ENCODE measurements at places on chromosomes 16 and 17.

DNA sequence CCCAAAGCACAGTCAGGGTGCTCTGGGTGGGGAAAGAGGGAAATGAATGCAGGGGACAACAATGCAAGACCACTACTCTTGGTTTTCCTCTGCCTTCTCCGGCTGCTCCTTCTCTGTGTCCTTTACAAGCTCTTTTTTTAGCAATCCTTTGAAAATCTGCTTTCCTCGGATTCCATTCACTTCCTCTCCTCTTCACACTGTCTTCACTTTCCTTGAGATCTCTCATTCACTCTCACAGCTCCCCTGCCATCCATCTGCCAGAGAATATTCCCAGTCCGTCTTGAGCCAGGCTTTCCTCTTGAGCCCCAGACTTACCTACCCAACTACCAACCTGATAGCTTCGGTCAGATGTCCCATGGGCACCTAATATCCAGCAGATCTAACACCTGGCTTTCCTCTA is 11.0 kb upstream of the SPOP start:
- no peaks in the 10 kb centered on the region for H3K27me3 ChIP-seq
- H3K4me3 ChIP-seq = peak overlapping the region; percentile 2
- no peak for DNase-seq
- H3K36me3 ChIP-seq = peaks cover 3% of the 10 kb centered on the region
- peaks cover 47% of the 10 kb centered on the region for H3K4me1 ChIP-seq
- H3K27ac ChIP-seq = peak overlapping the region; percentile 71

DNA sequence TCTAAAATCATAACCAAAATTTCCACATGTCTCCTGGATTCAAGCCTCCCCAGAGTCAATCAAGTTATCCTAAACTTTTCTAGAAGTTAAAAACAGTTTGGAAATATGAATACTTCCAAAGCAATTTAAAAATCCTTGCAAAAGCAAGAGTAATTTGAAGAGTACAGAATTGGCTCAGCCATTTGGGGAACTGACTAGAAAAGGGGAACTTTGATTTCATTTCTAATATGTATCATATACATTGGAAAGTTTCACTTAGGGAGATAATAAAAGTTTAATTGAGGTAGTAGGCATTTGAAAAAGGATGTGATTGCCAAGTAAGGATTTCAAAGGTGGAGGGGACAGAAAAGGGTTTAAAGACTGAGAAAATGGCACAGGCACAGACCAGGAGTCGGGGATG is 9.0 kb upstream of the SLFN12L start:
- no peak overlapping the region for H3K4me3 ChIP-seq
- no peaks in the 10 kb centered on the region for H3K36me3 ChIP-seq
- no peak overlapping the region for H3K27ac ChIP-seq
- no peaks in the 10 kb centered on the region for H3K27me3 ChIP-seq
- no peak for DNase-seq
- peaks cover 35% of the 10 kb centered on the region for H3K4me1 ChIP-seq

- no peak overlapping the region for H3K27ac ChIP-seq
- no peak for DNase-seq
- no peaks in the 10 kb centered on the region for H3K4me1 ChIP-seq
- no peaks in the 10 kb centered on the region for H3K27me3 ChIP-seq
Observed at GRCh38 chr16:14586637-14587305, 43.3 kb downstream of the PARN start.

DNA sequence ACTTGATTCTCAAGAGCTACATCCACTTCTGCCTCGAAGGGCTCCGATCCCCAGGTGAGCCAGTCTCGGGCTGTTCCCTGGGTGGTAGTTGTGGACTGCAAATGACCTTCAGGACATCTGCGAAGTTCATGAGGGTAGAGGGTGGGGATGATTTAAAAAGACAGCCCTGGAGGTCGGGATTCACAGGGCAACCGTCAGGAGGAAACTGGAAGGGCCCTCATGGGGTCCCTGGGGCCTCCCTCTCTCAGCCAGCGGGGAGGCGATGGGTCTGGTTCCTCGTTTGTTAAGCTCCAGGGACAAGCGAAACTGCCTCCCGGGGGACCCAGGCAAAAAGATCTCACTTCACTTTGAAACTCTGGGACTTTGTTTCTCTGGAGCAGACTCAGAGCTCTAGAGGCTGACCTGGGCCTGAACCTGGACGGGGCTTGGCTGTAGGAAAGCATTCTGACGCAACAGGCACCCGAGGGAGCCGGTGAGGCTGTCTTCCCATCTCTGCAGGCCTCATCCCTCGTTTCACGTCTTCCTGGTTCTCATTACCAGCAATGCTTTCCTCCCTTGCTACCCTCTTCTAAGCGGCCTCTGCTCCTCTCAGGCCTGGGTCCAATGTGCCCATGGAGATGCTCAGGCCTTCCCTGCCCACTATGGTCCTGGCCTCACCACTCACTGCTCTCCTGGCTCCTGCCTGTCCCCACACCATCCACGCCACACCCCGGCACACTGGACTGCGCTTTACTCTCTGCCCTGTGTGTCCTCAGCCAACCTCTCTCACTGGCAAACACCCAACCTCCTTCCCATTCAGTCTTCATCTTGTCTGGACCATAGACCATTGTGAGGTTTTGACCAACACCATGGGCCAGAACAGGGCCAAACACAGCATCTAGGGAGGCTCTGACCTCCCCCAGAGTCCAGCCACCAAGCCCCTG is 214.2 kb upstream of the TNRC6C start:
- H3K27me3 ChIP-seq = no peaks in the 10 kb centered on the region
- no peaks in the 10 kb centered on the region for H3K36me3 ChIP-seq
- H3K27ac ChIP-seq = no peak overlapping the region
- no peak for DNase-seq
- H3K4me3 ChIP-seq = no peak overlapping the region

DNA sequence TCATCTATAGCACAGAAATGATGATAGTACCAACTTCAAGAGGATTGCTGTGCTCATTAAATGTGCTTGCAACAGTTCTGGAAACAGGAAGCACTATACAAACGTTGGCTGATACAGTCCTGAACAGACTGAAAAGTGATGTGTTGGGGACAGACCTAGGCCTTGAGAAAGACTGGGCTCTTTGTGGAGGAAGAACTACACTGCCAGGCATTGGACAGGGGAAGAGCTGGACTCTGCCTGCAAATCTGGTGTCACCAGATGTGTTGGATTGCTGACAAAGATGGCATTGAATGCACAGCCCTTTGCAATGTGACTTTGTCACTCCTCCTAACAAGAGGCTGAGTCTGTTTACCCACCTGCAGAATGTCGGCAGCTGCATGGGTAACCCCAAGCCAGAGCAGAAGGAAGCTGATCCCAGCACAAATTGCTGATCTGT is 12.4 kb upstream of the ST6GALNAC2 start:
- H3K4me1 ChIP-seq = peaks cover 13% of the 10 kb centered on the region
- no peaks in the 10 kb centered on the region for H3K36me3 ChIP-seq
- no peak overlapping the region for H3K27ac ChIP-seq
- DNase-seq = no peak
- H3K4me3 ChIP-seq = no peak overlapping the region

- H3K4me1 ChIP-seq = no peaks in the 10 kb centered on the region
- no peak overlapping the region for H3K27ac ChIP-seq
- no peak overlapping the region for H3K4me3 ChIP-seq
- H3K36me3 ChIP-seq = no peaks in the 10 kb centered on the region
- peaks cover 6% of the 10 kb centered on the region for H3K27me3 ChIP-seq
- no peak for DNase-seq
Observed at GRCh38 chr16:48076455-48077012, 79.3 kb downstream of the ABCC12 start.

- no peak within 1 kb of the TSS for H3K4me3 ChIP-seq
- no peak within 1 kb of the TSS for H3K27ac ChIP-seq
- DNase-seq = no peak
- peaks cover 33% of the 10 kb centered on the region for H3K27me3 ChIP-seq
- peaks cover 2% of the 10 kb centered on the region for H3K4me1 ChIP-seq
- H3K36me3 ChIP-seq = no peaks in the 10 kb centered on the region
Observed at GRCh38 chr17:74935585-74936469, at the start of gene OTOP3. Gene OTOP3 (plus strand): TSS chr17:74935898. CDS start chr17:74935922, 24 bp downstream.

GRCh38 chr17:72590882-72591281 is 470.1 kb downstream of the SOX9 start:
- H3K4me1 ChIP-seq = peaks cover 21% of the 10 kb centered on the region
- DNase-seq = no peak
- H3K27ac ChIP-seq = no peak overlapping the region
- H3K27me3 ChIP-seq = peaks cover 44% of the 10 kb centered on the region
- peak overlapping the region; percentile 56 for H3K4me3 ChIP-seq
- H3K36me3 ChIP-seq = no peaks in the 10 kb centered on the region

- peak overlapping the region; percentile 55 for H3K4me3 ChIP-seq
- peak overlapping the region; percentile 79 for H3K27ac ChIP-seq
- peak; percentile 86 for DNase-seq
- H3K36me3 ChIP-seq = no peaks in the 10 kb centered on the region
Observed at GRCh38 chr17:76246080-76247066, 6.1 kb upstream of the RNF157 start.

GRCh38 chr17:75822119-75822799 is 21.9 kb downstream of the UNC13D start:
- DNase-seq = peak; percentile 56
- H3K36me3 ChIP-seq = peaks cover 7% of the 10 kb centered on the region
- no peaks in the 10 kb centered on the region for H3K27me3 ChIP-seq
- peak overlapping the region; percentile 64 for H3K27ac ChIP-seq

GRCh38 chr16:79876332-79876730 is 275.8 kb upstream of the MAF start:
- H3K4me3 ChIP-seq = no peak overlapping the region
- no peak for DNase-seq
- H3K4me1 ChIP-seq = no peaks in the 10 kb centered on the region
- no peaks in the 10 kb centered on the region for H3K27me3 ChIP-seq
- no peaks in the 10 kb centered on the region for H3K36me3 ChIP-seq
- H3K27ac ChIP-seq = no peak overlapping the region

DNA sequence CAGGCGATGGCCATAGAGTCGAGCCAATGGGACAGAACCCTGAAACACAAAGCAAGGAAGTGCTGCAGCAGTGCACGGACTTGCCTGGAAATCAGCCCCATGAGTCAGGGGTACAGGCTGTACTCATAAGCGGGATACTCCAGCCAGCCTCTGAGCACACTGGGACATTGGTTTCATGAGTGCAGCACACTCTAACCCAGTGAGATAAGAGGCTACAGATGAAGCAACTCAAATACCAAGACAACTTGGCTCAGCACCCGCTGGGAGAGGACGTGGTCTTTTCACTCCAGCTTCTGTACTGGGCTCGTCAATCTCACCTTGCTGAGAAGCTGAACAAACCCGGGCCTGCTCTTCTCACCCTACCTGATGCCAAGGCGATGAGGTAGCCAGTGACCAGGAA is 98.2 kb downstream of the AXIN2 start:
- H3K27me3 ChIP-seq = no peaks in the 10 kb centered on the region
- H3K4me3 ChIP-seq = no peak overlapping the region
- DNase-seq = no peak
- H3K27ac ChIP-seq = no peak overlapping the region
- H3K36me3 ChIP-seq = no peaks in the 10 kb centered on the region

Measured in activated naive CD4-positive, alpha-beta T cell treated with anti-CD3 and anti-CD28 coated beads for 36 hours (primary cell).